GF-D8 (cell line): ENCODE measurements at places on chromosomes 2 and 18.

DNA sequence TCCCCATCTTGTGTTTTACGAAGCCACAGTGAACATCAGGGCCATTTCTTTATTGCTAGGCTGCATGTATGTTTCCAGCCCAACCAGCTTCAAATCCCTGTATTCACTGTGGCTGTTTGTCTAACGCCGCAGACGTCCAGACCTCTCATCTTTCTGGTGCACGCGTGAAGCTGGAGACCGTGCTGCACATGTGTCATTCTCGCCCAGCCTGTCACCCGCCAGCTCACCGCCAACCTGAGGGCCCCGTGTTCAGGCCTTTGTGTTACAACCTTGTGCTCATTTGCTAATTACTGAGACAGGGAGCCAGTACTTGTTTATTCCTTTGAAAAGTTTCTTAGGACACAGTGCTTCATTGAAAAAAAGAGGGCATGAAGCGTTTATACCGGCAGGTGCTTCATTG, 21.4 kb downstream of the SALL3 start:
- no peak for DNase-seq

GRCh38 chr2:100632037-100632436, 69.2 kb downstream of the PDCL3 start:
- no peak for DNase-seq

GRCh38 chr2:84373391-84373790, 85.7 kb downstream of the SUCLG1 start:
- DNase-seq: no peak

DNA sequence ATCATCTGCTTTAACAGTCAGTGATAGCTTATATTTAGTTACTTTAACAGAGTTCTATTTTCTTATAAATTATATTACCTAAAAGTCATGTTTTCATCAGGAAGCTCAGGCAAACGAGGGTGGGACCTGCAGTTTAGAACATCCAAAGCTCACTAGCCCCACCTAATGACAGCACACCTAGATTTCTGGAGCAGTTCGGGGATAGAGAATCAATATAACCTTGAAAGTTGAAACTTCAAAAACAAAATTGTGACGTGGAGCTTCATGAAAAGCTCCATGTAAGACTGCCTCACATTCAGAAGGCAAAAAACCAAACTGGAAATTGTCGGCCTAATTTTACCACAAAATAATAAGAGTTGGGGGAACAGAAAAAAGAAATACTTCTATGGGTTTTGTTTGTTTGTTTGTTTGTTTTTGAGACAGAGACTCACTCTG, 185.9 kb upstream of the CCDC150 start:
- no peak for DNase-seq

DNA sequence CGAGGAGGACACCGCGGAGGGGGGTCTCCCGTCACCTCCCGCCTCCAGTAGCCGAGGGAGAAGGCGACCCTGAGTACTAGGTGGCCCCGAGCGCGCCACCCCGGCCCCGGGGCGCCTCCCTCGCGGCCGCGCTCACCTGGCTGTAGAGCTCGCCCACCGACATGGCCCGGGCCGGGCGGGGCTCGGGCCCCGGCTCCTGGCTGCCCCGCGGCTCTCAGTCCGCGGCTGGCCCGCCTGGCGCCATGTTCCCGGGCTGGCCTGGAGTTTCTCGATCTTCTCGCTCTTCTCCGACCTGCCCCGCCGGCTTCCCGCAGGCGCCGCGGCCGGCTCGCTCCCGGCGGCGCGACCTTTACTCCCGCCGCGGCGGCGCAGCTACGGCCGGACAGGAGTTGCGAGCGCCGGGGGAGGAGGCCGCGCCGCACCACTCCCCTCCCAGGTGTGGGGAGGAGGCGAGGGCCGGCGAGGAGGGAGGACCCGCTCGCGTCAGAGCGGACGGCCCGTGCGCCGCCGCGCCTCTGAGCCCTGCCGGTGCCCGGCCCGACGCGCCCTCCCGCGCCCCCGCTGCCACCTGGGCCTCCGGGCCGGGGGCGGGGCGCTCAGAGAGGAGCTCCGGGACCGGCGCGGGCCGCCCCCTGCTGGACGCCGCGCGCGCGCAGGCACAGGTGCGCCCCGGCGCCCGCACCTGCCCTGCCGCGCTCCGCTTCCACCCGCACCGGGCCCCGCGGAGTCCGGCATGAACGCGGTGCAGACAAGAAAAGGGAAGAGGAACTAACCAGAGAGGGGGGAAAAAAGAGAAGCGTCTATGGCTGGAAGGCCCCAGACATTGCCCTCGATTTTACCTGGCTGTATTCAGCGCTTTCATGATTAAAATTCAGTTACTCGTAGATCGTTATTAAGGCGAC, at the start of gene MYO5B:
Gene MYO5B (minus strand): TSS at position 517 of the 902 bp plus-strand sequence. CDS start 354 bp downstream, at position 163.
- DNase-seq: no peak

GRCh38 chr2:54613386-54613785, 110.1 kb upstream of the EML6 start:
- no peak for DNase-seq

DNA sequence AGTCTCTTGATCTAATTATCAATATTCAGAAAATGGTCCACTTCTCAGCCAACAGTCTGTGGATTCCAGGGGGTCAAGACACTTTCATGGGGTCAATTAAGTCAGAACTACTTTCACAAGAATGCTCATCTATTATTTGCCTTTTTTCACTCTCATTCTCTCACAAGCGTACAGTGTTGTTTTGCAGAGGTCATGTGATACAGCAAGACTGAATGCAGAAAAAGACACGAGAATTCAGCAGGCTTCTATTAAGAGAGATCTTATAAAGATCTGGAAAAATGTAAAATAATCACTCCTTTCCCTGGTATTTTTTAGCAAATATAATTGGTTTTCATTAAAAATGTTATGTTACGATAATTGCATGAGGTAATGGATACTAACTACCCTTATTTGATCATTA, 8.7 kb downstream of the RPRD1A start:
- no peak for DNase-seq

GRCh38 chr2:86286516-86286915, 50.9 kb downstream of the REEP1 start:
- no peak for DNase-seq

DNA sequence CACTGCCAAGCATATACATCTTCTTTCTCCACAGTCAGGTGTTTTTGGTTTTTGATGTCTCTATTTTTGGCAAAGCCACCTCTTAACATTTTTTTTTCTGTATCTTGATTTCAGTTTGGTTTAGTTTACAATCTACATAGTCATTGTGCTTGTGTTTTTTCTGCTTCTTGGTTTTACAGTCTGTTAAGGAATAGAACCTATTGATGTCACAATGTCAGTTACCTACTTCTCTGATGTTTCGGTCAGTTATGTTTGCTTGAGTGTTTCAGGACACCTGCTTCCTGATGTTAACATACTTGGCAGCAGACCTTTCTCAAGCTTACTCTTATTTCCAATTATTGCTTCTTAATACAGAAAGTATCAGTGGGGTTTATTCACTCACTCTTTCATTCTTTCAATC, 253.3 kb downstream of the SPAG16 start:
- DNase-seq: no peak

GRCh38 chr2:134216152-134216829, 37.6 kb upstream of the MGAT5 start:
- DNase-seq: no peak

DNA sequence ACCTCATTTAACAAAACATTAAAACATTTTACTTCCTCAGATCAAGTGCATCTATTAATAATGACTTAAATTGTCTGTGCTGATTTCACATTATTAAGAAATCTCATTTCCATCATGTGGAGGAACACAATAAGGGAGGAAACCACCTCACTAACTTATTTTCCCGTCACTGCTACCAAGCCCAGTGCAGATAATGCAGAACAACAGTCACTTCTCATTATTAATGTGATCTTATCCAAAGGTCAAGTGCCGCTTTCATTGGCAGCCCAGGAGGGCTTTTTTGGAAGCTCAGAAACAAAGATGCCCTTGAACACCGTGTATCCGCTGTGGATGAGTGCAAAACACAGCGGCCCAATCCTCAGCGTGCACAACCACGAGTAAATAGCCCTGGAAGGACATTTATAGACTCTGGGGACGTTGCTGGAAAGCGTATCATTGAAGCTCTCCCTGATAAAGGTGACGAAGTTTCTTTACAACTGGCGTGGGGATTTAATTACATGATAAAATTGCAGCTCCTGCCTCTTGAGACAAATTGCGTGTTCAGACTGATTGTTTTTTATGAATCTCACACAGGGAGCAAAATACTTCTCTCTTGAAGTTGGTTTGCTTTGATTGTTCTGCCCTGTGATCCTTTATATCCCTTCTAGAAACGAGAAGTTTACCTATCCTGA, 13.2 kb downstream of the ASB18 start:
- no peak for DNase-seq

DNA sequence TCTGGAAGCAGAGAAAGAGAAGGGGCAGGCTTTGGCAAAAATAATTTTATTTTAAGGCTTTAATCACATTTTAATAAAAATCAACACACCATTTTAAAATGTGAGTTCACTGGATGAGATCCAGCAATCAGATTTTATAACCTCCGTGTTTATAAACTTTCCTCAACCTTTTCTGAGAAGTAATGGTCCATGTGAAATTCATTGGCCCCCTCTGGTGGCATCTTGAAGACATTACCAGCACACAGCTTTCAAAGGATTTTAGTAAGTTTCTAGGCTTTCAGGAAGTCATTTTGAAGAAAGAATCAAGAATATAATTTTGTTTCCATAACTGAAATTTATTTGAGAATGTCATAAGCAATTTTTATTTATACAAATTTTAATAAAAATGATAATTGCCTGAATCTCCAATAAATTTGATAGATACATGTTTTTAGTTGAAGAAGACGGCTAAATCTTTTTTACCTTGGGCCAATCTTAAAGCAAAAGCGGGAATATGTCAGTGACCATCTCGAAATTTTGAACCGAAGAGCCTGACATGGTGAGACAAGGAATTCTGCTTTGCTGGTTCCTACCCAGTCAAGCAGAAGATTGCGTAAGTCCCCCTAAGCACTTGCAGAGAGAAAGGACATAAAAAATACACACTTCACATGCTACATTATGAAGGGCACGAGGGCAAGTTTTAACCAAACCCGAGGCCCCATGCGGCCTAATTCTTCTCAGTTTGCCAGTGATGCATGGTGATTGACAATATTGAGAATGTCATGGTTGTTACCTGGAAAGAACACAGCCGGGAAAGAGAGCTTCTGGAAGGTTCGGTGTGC, 128.4 kb upstream of the CBLN2 start:
- DNase-seq: no peak

- DNase-seq: no peak
These were observed at the start of gene CAVIN2 for GRCh38 chr2:191846515-191847476. CAVIN2 (minus strand) TSS chr2:191847088; CDS start chr2:191846925, 163 bp downstream.
